Upper lobe of left lung (tissue), 6 donors: ENCODE measurements at places on chromosomes 4 and X. TPM values are rescaled to one million over a fixed set of nuclear protein-coding genes. Genes with fewer than 3 reads are reported as not detected.

DNA sequence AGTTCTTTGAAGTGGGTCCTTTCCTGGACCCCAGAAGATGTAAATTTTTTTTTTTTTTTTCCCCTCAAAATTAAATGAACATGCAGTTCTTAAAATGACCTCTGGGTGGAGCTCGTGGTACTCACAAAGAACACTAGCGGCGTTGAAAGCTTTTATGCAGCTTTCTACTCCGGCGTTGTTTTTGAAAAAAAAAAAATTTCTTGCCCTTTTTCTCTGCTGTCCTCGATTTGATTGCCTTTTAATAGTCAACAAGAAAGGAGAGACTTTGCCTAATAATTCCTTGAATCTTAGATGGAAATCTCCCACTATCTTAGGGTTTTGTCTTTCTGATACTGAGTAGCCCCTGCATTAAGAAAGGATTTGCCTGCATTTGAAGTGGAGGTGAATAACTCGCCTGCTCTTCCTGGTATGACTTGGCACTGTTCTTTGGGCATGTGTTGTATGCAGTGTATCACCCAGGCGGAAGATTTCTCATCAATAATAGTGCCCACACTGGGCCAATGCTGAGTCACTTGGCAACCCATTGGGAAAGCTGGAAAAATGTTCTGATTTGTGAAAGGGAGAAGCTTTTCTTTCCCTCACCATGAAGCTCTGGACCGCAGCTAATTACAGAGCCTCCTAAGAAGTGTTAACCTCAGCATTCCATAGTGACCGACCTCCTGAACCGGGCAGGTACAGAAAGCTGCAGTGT lies 104.0 kb downstream of the PHEX start:
- DNase-seq = no peak

Gene CENPVL1
- total RNA-seq = not detected

- DNase-seq = no peak
Measured at GRCh38 chr4:83759611-83760010, 223.7 kb downstream of the GPAT3 start.

Gene DCAF8L2
- total RNA-seq = not detected

Gene RTL9
- not detected for total RNA-seq

DNA sequence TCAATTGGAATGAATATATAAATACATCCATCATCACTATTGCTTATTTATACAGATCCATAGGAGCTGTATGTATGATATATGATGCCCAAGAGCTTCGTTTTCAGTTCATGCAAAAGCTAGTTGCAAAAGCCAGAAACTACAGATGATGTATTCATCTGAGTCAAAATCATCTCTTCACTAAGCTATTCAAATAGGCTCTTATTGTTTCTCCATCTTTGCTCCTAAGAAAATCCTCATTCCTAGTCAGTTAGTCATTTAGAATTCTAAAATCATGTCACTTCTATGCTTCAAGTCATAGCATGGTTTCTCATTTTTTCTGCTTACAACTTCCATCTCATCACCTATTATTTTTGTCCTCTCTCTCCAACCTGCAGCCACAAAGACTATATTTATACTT lies 300.1 kb upstream of the TRAM1L1 start:
- DNase-seq = no peak

Gene GLRA2
- not detected for total RNA-seq

Gene ASMT
- not detected for total RNA-seq
